Heart right ventricle (tissue), 16 donors: ENCODE measurements at places on chromosomes 13 and 19. TPM values are rescaled to one million over a fixed set of nuclear protein-coding genes. Genes with fewer than 3 reads are reported as not detected.

The C13orf46 gene
- 0.72 TPM for total RNA-seq

The ZNF439 gene
- 3.4 TPM for total RNA-seq

The SHISA7 gene
- total RNA-seq = not detected

The PTPRS gene
- 38.8 TPM for total RNA-seq

DNA sequence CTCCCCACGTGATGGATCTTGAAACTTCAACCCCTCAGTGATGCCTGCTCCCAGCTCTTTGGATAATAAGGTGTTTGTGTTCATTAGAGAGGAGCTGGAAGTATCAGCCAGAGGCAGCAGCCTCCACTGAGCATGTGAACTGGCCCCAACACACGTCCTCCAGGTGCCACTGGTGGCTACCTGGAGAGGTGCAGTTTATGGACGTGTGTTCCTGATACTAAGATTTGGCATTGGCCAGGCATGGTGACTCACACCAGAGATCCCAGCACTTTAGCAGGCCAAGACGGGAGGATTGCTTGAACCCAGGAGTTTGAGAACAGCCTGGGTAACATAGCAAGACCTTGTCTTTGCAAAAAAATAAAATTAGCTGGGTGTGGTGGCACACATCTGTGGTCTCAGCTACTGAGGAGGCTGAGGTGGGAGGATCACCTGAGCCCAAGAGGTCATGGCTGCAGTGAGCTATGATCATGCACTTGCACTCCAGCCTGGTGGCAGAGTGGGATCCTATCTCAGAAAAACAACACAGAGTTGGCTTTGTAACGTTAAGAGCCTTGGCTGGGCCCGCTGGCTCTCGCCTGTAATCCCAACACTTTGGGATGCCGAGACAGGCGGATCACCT is 34.4 kb downstream of the SLC25A42 start:
- no peak overlapping the region for H3K27ac ChIP-seq
- no peak overlapping the region for H3K4me3 ChIP-seq
- no peak for DNase-seq
- no peaks in the 10 kb centered on the region for H3K27me3 ChIP-seq
- H3K36me3 ChIP-seq = peaks cover 33% of the 10 kb centered on the region

- no peak overlapping the region for H3K4me3 ChIP-seq
- no peak for DNase-seq
- H3K36me3 ChIP-seq = peaks cover 39% of the 10 kb centered on the region
- no peak overlapping the region for H3K27ac ChIP-seq
Measured at GRCh38 chr19:5068233-5069072, 99.5 kb downstream of the KDM4B start.

GRCh38 chr13:94656176-94656575 is 54.5 kb downstream of the GPR180 start:
- DNase-seq = no peak
- H3K4me1 ChIP-seq = no peaks in the 10 kb centered on the region

- no peak overlapping the region for H3K27ac ChIP-seq
- no peaks in the 10 kb centered on the region for H3K4me1 ChIP-seq
- no peak for DNase-seq
- peaks cover 60% of the 10 kb centered on the region for H3K27me3 ChIP-seq
- peak overlapping the region; percentile 31 for H3K4me3 ChIP-seq
- H3K36me3 ChIP-seq = no peaks in the 10 kb centered on the region
Measured at GRCh38 chr19:8148410-8149260, 757 bp downstream of the FBN3 start.

DNA sequence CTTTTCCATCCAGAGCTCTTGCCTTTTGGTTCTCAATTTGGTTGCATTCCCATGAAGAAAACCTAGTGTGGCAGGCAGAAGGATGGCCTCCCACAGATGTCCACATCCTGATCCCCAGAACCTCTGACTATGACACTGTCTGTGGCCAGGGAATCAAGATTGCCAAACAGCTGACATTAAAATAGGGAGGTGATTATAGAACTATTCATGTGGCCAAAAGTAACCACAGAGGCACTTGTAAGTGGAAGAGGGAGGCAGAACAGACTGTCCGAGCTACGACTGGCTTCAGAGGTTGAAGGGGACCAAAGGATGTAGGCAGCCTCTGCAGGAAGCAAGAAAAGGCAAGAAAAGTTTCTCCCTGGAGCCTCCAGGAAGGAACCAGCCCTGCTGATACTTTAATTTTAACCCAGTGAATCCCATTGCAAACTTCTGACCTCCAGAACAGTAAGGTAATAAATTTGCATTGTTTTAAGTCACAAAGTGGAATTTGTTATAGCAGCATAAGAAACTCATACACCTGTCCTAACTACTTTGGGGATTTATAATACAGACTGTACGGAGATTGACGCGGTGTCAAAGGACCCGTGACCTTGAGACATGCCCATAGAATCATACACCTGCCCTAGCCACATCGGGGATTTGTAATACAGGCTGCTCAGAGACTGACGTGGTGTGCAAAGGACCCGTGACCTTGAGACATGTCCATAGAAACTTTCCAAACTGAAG is 106.5 kb downstream of the ATP11A start:
- H3K27me3 ChIP-seq = no peaks in the 10 kb centered on the region
- no peak overlapping the region for H3K4me3 ChIP-seq
- peaks cover 24% of the 10 kb centered on the region for H3K4me1 ChIP-seq
- DNase-seq = no peak
- H3K27ac ChIP-seq = no peak overlapping the region
- H3K36me3 ChIP-seq = no peaks in the 10 kb centered on the region

GRCh38 chr13:114275304-114275703 is 6.1 kb upstream of the UPF3A start:
- no peak overlapping the region for H3K27ac ChIP-seq
- H3K4me1 ChIP-seq = no peaks in the 10 kb centered on the region
- DNase-seq = no peak
- no peak overlapping the region for H3K4me3 ChIP-seq
- H3K27me3 ChIP-seq = no peaks in the 10 kb centered on the region

GRCh38 chr13:80840316-80840976 is 499.5 kb upstream of the SPRY2 start:
- H3K4me1 ChIP-seq = peaks cover 4% of the 10 kb centered on the region
- H3K36me3 ChIP-seq = no peaks in the 10 kb centered on the region
- no peak overlapping the region for H3K27ac ChIP-seq
- H3K27me3 ChIP-seq = no peaks in the 10 kb centered on the region
- H3K4me3 ChIP-seq = no peak overlapping the region
- DNase-seq = no peak

DNA sequence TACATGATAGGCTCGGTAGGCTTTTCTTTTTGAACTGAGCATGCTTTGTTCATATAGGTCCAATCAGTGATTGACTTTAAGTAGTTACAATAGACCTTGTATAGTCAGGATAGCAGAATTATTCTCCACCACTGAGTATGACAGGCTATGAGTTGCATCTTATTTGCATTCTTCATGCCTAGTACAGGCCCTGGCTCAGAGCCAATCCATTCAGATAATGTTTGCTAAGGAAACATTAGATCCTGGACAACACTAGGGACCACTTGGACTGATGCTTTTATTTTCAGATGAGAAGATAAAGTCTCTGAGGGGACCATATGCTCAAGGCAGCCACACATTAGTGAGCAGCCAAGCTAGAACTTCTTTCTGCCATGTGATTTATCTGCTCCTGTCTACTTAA is 133.9 kb downstream of the KL start:
- peaks cover 12% of the 10 kb centered on the region for H3K36me3 ChIP-seq
- no peak for DNase-seq
- peaks cover 38% of the 10 kb centered on the region for H3K4me1 ChIP-seq
- H3K27ac ChIP-seq = no peak overlapping the region
- H3K27me3 ChIP-seq = no peaks in the 10 kb centered on the region

DNA sequence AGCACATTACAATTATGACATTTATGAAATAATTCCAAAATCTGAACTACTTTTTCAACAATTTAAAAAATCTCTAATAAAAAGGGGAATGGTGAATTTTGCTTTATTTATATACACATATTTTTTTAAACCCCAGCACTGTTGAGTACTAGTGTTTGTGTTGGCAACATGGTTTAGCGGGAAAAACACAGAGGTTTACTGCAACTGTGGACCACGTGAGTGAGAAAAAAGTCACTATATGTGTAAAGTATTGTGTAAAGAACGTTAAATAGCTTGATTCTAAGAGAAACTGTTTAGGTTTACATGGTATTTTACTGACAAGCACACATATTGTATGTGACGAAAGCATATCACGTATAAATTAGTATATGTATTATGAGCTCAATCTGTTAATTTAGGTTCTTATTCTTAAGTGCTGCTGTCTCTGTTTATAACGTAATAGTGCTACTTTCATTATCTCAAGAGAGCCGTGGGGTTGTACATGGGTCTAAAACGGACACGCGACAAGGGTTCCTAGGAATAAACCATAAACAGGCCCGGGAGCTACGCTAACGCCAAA is 617 bp downstream of the SKA3 start:
- no peaks in the 10 kb centered on the region for H3K36me3 ChIP-seq
- H3K27me3 ChIP-seq = no peaks in the 10 kb centered on the region
- peak overlapping the region; percentile 92 for H3K27ac ChIP-seq
- H3K4me3 ChIP-seq = peak overlapping the region; percentile 72
- peaks cover 16% of the 10 kb centered on the region for H3K4me1 ChIP-seq
- DNase-seq = no peak

DNA sequence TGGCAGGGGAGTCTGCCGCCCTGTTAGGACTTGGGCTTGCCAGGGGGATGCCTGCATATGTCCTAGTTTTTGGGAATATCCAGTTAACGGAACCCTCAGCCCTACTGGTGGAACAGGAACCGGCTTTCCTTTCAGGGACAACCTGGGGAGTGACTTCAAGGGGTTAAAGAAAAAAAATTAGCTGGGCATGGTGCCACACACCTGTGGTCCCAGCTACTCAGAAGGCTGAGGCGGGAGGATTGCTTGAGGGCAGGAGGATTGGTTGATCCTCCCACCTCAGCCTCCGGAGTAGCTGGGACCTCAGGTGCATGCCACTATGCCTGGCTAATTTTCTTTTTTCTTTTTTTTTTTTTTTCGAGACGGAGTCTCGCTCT is 22.5 kb downstream of the LDLR start:
- no peak overlapping the region for H3K4me3 ChIP-seq
- no peaks in the 10 kb centered on the region for H3K27me3 ChIP-seq
- DNase-seq = no peak
- H3K27ac ChIP-seq = no peak overlapping the region

GRCh38 chr13:92668157-92668556 is 558.5 kb upstream of the GPC6 start:
- H3K4me3 ChIP-seq = no peak overlapping the region
- no peaks in the 10 kb centered on the region for H3K27me3 ChIP-seq
- H3K4me1 ChIP-seq = no peaks in the 10 kb centered on the region
- H3K27ac ChIP-seq = no peak overlapping the region

DNA sequence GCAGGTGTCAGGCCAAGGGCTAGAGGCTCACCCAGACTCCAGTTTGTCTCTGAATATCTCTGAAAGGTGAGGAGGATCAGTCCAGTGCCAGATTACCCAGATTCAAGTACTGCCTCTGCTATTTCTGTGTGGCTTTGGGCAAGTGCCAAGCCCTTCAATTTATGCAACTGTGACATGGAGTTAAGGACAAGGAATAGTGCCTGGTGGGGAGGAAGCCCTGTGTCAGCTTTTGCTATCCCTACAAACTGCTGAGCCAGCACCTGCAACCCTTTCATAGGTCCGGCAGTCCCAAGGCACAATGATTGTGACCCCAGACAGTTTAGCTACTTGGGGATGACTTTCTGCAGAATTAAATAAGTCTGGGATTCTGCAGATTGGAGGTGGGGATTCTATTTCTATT is 123.0 kb downstream of the KL start:
- no peaks in the 10 kb centered on the region for H3K27me3 ChIP-seq
- peak; percentile 76 for DNase-seq
- no peaks in the 10 kb centered on the region for H3K36me3 ChIP-seq
- peaks cover 26% of the 10 kb centered on the region for H3K4me1 ChIP-seq

GRCh38 chr13:51043310-51043709 is 67.8 kb downstream of the C13orf42 start:
- H3K4me1 ChIP-seq = no peaks in the 10 kb centered on the region
- no peaks in the 10 kb centered on the region for H3K36me3 ChIP-seq
- no peaks in the 10 kb centered on the region for H3K27me3 ChIP-seq
- no peak overlapping the region for H3K4me3 ChIP-seq
- H3K27ac ChIP-seq = no peak overlapping the region
- no peak for DNase-seq

DNA sequence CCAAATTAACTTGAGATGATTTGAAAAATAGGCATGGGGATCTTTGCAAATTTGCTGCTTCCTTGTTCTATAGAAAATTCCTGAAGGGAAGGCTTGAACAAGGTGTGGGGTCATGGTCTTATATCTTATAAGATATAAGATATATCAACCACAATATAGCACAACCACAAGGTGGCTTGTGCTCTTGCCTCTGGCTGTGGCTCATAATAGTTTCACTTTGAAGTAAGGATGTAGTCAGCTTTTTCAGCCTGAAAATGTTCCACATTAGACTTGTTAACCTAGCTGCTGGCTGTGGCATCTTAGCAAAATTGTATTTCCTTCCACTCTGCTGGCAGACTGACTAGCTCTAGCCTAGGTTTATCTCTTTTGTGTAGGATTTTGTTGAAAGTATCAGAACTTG is 169.7 kb downstream of the KLF5 start:
- H3K4me1 ChIP-seq = peaks cover 16% of the 10 kb centered on the region
- DNase-seq = no peak
- no peaks in the 10 kb centered on the region for H3K27me3 ChIP-seq
- no peak overlapping the region for H3K27ac ChIP-seq
- no peaks in the 10 kb centered on the region for H3K36me3 ChIP-seq

DNA sequence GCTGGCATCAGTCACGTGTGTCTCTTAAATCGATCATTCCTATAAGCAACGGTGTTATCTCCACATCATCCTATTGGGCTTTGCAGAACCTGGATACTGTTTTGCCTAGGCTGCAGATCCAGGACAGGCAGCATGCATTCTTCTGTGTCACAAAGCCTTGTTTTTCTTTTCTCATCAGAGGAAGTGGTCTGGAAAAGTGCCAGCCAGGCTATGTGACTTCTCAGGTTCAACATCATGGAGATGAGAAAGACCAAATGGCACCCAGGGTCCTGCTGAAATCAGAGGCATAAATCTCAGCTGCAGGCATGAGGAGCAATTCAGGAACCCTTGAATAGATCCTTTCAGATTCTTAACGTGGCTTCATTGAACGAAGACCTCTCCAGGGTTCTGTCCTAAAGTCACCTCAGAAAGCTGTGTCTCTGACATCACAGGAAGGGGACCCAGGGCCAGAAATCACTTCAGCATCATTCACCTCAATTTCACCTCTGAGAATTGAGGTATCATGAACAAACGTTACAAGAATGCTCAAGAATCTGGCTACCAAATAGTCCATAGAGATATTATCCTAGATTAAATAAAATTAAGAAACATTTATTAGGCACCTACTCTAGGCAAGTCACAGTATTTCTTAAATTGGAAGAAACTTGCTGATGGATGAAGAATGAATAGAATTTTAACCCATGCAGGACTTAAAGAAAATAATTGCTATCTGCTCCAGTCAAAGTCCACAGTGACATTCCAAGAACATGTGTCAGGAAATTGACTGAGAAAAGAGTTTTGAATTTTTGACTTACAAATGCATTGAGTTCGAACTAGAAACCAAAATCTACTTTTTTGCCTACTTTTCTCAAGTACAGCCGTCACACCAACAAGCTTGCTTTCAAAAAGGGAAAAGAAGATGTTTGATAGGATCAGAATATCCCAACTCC is 124.1 kb downstream of the COG6 start:
- no peak overlapping the region for H3K4me3 ChIP-seq
- no peaks in the 10 kb centered on the region for H3K36me3 ChIP-seq
- no peaks in the 10 kb centered on the region for H3K27me3 ChIP-seq
- no peak overlapping the region for H3K27ac ChIP-seq

- H3K36me3 ChIP-seq = no peaks in the 10 kb centered on the region
- H3K4me1 ChIP-seq = peaks cover 55% of the 10 kb centered on the region
- H3K4me3 ChIP-seq = no peak overlapping the region
Measured at GRCh38 chr13:43030548-43030947, 7.2 kb downstream of the DNAJC15 start.
